Liver (tissue), 10 donors: ENCODE measurements at places on chromosomes 5 and 9. TPM values are rescaled to one million over a fixed set of nuclear protein-coding genes. Genes with fewer than 3 reads are reported as not detected.

FOXB2 gene
- total RNA-seq, result not detected

HSPB3 gene
- not detected for total RNA-seq

ANKRD55 gene
- 1.0 TPM for total RNA-seq

TJP2 gene
- 74.0 TPM for total RNA-seq

SAXO1 gene
- under 0.01 TPM for total RNA-seq

EQTN gene
- total RNA-seq, result 0.08 TPM

GPRIN1 gene
- total RNA-seq, result 0.50 TPM

PCDHA9 gene
- total RNA-seq, result under 0.01 TPM

PCDHGC5 gene
- total RNA-seq, result 0.19 TPM

MORN5 gene
- total RNA-seq, result not detected

PTGR1 gene
- 53.1 TPM for total RNA-seq

BAAT gene
- total RNA-seq, result 31.9 TPM

UBE2QL1 gene
- total RNA-seq, result 0.59 TPM

DNA sequence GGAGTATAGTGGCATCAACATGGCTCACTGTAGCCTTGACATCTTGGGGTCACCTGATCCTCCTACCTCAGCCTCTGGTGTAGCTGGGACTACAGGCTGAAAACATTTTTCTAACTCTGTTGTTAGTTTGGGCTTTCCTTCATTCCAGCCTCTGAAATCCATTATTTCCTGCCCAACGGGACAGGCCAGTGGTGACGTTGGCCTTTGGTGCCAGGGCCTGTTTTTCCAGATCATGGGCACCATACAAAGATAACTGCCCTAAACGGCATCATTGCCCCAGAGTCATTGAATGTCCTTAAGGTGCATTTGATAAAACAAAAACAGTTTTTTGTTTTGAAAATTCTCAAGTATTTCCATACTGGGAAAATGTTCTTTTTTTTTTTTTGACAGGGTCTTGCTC lies 32.1 kb downstream of the PIK3R1 start:
- H3K27me3 ChIP-seq, result no peaks in the 10 kb centered on the region
- H3K36me3 ChIP-seq, result peaks cover 7% of the 10 kb centered on the region
- no peak for DNase-seq
- no peak overlapping the region for H3K4me3 ChIP-seq
- peaks cover 17% of the 10 kb centered on the region for H3K4me1 ChIP-seq

DNA sequence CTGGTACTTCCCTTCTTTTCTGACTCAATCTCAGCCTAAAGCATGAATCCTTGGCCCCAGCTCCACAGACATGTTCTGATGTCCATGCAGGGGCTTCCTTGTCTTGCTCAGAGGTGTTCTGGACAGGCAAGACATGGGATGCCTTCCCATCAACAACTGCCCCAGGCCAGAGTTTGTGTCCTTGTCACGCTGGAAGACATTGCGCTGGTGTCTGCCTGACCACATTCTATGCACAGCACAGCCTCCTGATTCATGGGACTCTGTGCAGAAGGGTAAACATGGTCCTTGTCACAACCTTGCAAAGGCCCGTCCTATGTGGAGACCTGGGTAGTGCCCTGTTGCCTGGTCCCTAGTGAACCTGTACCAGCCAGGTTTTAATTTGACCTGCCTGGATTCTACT lies 212.2 kb downstream of the FSTL4 start:
- H3K27ac ChIP-seq, result no peak overlapping the region
- H3K27me3 ChIP-seq, result no peaks in the 10 kb centered on the region
- DNase-seq, result peak; percentile 10
- H3K4me1 ChIP-seq, result no peaks in the 10 kb centered on the region
- no peaks in the 10 kb centered on the region for H3K36me3 ChIP-seq

- no peak for DNase-seq
- H3K4me1 ChIP-seq, result no peaks in the 10 kb centered on the region
- H3K36me3 ChIP-seq, result no peaks in the 10 kb centered on the region
These were observed 1754.0 kb upstream of the ACO1 start for GRCh38 chr9:30630459-30630858.

- no peak for DNase-seq
- H3K4me3 ChIP-seq, result no peak overlapping the region
- no peaks in the 10 kb centered on the region for H3K27me3 ChIP-seq
- no peak overlapping the region for H3K27ac ChIP-seq
- H3K4me1 ChIP-seq, result peaks cover 5% of the 10 kb centered on the region
These were observed 1.2 kb downstream of the CDKN2A start for GRCh38 chr9:21993007-21993406.

DNA sequence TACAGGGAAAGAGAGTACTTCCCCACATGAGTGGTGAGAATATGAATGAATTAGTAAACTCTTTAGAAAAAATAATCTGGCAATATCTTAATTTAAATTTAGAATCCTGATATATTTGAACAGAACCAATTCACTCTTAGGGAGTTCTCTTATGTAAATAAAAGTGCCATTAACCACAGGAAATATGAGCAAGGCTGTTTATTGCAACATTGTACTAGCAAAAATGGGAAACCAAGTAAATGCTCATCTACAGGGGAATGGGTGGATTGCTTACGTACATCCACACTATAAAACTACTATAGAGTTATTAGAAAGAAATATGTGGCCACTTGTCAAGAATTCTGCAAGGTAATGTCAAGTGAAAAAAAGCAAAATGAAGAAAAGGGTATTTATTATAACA lies 274.5 kb downstream of the TLE1 start:
- DNase-seq, result no peak
- H3K4me3 ChIP-seq, result no peak overlapping the region
- H3K27ac ChIP-seq, result no peak overlapping the region
- no peaks in the 10 kb centered on the region for H3K36me3 ChIP-seq
- no peaks in the 10 kb centered on the region for H3K4me1 ChIP-seq

- no peak for DNase-seq
- H3K4me3 ChIP-seq, result no peak overlapping the region
- H3K36me3 ChIP-seq, result no peaks in the 10 kb centered on the region
- no peaks in the 10 kb centered on the region for H3K27me3 ChIP-seq
- no peaks in the 10 kb centered on the region for H3K4me1 ChIP-seq
- no peak overlapping the region for H3K27ac ChIP-seq
These were observed 207.5 kb upstream of the TBCA start for GRCh38 chr5:77983482-77984199.

GRCh38 chr9:119181561-119181960 lies 187.7 kb downstream of the BRINP1 start:
- H3K4me3 ChIP-seq, result no peak overlapping the region
- no peak for DNase-seq
- no peak overlapping the region for H3K27ac ChIP-seq
- peaks cover 2% of the 10 kb centered on the region for H3K27me3 ChIP-seq
- no peaks in the 10 kb centered on the region for H3K36me3 ChIP-seq
- H3K4me1 ChIP-seq, result no peaks in the 10 kb centered on the region

DNA sequence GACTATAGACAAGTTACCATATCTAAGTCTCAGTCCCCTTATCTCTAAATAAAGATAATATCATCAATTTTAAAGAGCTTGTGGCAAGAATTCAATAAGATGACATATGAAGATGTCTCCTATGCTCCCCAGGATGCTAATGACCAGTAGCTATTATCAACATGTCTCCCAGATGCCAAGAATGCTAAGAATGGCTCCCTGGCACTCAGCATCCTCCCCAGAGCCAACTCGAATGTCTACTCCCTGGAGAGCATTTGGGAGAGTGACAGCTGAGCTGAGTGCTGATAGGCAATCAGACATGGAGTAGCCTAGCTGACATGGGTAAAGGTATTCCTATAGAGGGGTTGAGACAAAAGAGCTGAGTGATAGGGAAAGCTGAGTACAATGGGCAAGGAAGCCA lies 15.9 kb downstream of the P4HA2 start:
- H3K36me3 ChIP-seq, result peaks cover 22% of the 10 kb centered on the region
- no peaks in the 10 kb centered on the region for H3K4me1 ChIP-seq
- H3K4me3 ChIP-seq, result no peak overlapping the region
- H3K27me3 ChIP-seq, result no peaks in the 10 kb centered on the region

- no peaks in the 10 kb centered on the region for H3K4me1 ChIP-seq
- H3K27ac ChIP-seq, result no peak overlapping the region
- no peaks in the 10 kb centered on the region for H3K27me3 ChIP-seq
- no peak for DNase-seq
- no peaks in the 10 kb centered on the region for H3K36me3 ChIP-seq
- H3K4me3 ChIP-seq, result no peak overlapping the region
These were observed 184.8 kb downstream of the TMEM38B start for GRCh38 chr9:105879181-105879580.

GRCh38 chr5:96463091-96463490 lies 30.0 kb upstream of the PCSK1 start:
- H3K27me3 ChIP-seq, result no peaks in the 10 kb centered on the region
- H3K36me3 ChIP-seq, result no peaks in the 10 kb centered on the region

GRCh38 chr5:164010900-164011299 lies 505.5 kb downstream of the MAT2B start:
- peaks cover 2% of the 10 kb centered on the region for H3K4me1 ChIP-seq
- no peak for DNase-seq
- no peak overlapping the region for H3K27ac ChIP-seq
- H3K4me3 ChIP-seq, result no peak overlapping the region

DNA sequence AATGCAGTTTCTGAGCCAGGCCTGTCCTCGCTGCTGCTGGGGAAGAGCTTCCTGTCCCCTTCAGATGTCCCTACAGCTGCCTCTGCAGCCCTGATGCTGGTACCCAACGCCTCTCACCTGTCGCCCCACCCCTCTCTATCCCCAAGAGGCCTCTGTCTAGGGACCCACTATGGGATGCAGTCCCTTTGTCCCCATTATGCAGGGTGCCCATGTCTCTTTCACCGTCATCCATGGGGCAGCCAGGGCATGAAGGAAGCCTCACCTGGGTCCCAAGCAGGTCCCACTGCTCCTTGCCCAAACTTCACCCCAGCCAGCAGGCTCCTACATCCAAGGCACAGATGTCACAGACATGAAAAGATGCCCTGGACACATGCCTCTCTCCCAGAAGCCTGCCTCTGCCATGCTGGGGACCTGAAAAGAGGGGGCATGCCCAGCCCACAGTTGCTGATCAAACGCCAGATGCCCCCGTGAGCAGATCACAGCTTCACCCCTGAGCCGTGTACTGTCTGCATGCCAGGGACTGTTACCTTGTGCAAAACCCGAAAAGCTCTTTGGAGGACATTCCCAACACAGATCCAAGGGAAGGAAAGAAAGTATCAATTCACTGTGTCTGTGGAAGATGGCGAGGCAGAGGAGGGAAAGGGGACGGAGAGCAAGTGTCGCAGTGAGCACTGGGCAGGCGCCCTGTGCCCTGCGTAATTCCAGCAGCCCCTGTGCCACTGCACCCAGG lies 81.0 kb downstream of the ADAMTS2 start:
- H3K27me3 ChIP-seq, result no peaks in the 10 kb centered on the region
- DNase-seq, result no peak
- peak overlapping the region; percentile 7 for H3K27ac ChIP-seq
- H3K36me3 ChIP-seq, result no peaks in the 10 kb centered on the region
- no peak overlapping the region for H3K4me3 ChIP-seq

- peaks cover 13% of the 10 kb centered on the region for H3K4me1 ChIP-seq
- peak overlapping the region; percentile 90 for H3K27ac ChIP-seq
- DNase-seq, result no peak
- no peaks in the 10 kb centered on the region for H3K36me3 ChIP-seq
- no peaks in the 10 kb centered on the region for H3K27me3 ChIP-seq
These were observed 518 bp upstream of the FAM13B start for GRCh38 chr5:138033386-138033808.

- no peak overlapping the region for H3K4me3 ChIP-seq
- peaks cover 2% of the 10 kb centered on the region for H3K4me1 ChIP-seq
- H3K27me3 ChIP-seq, result no peaks in the 10 kb centered on the region
- H3K36me3 ChIP-seq, result no peaks in the 10 kb centered on the region
- H3K27ac ChIP-seq, result no peak overlapping the region
These were observed 70.3 kb downstream of the ZSWIM6 start for GRCh38 chr5:61402244-61402823.

DNA sequence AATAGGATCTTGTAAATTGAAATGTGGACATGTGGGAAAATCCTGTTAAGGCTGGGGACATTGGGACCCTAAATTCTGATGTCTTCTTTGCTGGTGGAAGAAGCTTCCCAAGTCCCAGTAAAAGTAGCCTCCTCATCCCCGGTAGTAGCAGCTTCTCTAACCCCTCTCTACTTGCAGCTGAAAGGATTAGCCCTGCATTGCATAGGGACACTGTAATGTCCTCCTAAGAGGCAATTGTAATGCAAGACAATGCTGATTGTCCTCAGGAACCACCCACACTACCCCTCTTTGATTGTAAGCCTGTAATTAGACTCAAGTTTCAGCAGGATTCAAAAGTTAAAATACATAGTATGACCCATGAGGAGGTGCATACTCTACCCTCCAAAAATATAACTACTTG lies 1938.4 kb upstream of the C9orf72 start:
- H3K27ac ChIP-seq, result no peak overlapping the region
- no peaks in the 10 kb centered on the region for H3K36me3 ChIP-seq
- H3K4me1 ChIP-seq, result no peaks in the 10 kb centered on the region
- H3K4me3 ChIP-seq, result no peak overlapping the region
- no peaks in the 10 kb centered on the region for H3K27me3 ChIP-seq

DNA sequence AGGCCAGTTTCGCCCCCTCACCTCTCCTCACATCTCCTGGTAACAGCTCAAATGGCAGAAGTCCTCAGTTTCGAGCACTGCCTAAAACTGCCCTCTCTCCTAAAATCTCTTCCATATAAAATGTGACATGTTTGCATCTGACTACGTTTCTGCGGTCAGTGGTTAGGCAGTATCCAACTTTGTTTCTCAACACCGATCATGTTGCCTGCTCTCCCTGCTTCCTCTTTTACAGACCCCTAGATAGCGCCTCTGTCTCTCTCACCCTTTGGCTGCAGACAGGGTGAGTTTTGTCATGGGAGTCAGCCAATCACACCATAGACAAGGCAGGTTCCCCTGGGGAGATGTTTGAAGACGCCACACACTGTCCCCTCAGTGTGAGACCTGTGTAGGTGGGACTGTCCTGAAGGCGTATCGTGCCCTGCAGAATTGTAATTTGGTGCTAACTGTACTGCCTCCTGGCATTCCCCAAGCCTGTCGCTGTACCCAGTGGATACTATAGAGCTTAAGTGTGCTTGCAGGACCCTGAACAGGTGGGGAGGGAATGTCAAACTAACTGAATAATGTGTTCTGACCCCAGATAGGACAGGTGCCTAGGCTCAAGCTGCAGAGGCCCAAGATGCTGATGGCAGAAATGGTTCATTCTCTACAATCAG lies 1.1 kb downstream of the HEXB start:
- DNase-seq, result no peak
- no peaks in the 10 kb centered on the region for H3K27me3 ChIP-seq
- H3K27ac ChIP-seq, result peak overlapping the region; percentile 79
- H3K4me1 ChIP-seq, result peaks cover 18% of the 10 kb centered on the region
- H3K36me3 ChIP-seq, result peaks cover 7% of the 10 kb centered on the region
- peak overlapping the region; percentile 92 for H3K4me3 ChIP-seq

DNA sequence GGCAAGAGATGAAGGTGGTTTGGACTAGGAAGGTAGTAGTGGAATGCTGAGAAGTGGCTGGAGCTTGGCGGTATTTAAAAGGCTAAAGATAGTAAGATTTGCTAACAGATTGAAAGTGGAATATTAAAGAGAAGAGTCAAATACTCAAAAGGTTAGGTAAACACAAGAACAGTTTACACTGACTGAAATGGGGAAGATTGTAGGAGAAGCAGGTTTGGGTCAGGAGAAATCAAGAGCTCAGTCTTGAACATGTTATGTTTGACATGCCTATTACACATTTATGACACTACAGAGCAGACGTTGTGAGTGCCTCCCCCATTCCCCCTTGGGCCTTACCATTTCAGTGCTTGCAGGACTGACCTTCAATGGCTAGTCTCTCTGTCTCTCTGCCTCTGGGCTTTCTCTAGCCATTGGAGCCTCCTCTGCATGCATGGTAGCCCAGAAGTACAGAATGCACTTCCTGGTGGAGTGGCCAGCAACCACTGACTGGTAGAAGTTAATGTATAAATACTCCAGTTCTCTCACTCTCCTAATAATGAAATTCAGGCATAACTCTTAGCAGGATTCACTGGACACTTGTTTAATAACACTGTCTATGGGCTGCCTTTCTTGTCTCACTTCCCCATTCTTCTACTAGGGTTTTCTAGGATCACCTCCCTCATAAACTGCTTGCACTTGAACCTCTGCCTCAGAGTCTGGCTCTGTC lies 56.8 kb downstream of the HMGCS1 start:
- H3K4me3 ChIP-seq, result no peak overlapping the region
- H3K4me1 ChIP-seq, result no peaks in the 10 kb centered on the region
- no peak overlapping the region for H3K27ac ChIP-seq
- no peaks in the 10 kb centered on the region for H3K27me3 ChIP-seq
- H3K36me3 ChIP-seq, result no peaks in the 10 kb centered on the region
